ENCODE measurements at places on chromosomes 12 and 14.

DNA sequence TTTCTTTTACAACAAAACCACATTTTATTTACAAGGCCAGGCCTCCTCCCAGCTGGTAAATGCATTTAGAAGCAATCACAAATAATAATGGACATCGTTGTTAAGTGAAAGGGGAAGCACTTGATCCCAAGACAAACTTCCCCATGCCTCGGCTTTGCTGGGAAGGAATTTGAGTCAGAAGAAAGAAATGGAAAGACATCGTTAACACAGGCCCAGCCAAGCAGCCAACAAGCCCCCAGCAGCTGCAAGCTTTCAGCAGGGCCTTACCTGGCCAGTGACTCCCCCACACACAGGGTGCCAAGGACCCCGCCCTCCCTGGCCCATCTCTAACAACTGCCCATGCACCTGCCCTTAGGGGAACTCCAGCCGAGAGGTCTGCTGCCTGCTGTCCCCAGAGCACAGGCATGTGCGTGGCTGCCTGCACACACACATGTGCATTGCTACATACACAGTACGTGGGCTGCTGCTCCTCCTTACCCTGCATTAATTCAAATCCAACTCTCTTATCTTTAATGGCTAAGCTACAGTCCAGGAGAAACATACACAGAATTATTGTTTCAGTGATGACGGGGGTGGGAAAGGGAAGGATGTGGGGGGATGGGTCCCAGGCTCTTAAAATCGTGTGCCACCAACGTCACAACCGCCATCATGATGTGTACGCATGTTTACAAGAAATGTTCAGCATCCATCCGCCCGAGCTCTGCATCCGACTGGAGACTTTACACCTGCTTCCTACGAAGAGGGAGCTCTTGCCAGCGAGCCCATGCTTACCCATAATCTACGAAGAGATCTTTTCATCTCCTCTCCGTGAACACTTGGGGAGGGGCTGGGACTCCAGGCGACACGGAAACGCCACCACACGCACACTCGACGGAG lies 9.8 kb downstream of the BCL11B start:
- no peak for DNase-seq

GRCh38 chr12:15982921-15983320 lies 71.8 kb downstream of the DERA start:
- DNase-seq = no peak

GRCh38 chr12:110223777-110224378 lies 57.2 kb upstream of the ATP2A2 start:
- no peak for DNase-seq

DNA sequence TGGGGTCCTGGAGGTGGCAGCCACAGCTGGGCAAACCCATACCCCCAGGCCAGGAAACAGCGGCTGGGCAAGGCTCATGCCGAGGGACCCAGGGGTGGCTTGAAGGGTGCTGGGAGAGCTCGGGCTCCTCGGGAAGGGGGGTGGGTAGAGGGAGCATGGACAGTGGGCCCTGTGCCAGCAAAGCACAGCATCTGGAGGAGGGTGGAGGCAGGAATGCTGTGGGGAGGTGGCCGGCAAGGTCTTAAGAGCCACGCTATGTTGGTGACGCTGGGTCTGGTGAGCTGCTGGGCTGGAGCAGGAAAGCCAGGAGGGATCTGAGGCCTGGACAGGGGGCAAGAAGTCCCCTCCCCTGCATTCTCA lies 48.2 kb upstream of the DLK1 start:
- no peak for DNase-seq

DNA sequence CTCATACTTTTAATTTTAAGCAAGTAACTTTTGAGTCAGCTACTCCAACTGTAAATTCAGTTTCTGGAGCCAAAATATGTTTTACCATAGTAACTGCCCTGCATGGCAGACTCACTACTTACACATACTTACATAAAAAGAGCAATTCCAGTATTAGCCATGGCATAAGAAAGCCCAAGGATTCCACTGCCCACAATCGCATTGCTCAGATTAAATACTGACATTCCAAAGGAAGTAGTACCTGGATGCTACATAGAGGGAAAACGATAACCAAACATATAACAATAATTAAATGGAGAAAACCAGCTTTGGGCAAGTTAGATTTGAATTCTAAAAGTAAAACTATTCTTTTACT lies 2.2 kb downstream of the SLC38A2 start:
- DNase-seq = no peak

GRCh38 chr14:105090493-105091053 lies 25.3 kb upstream of the GPR132 start:
- DNase-seq = peak; percentile 74

GRCh38 chr12:116142936-116143898 lies 134.3 kb downstream of the MED13L start:
- DNase-seq = peak; percentile 67

DNA sequence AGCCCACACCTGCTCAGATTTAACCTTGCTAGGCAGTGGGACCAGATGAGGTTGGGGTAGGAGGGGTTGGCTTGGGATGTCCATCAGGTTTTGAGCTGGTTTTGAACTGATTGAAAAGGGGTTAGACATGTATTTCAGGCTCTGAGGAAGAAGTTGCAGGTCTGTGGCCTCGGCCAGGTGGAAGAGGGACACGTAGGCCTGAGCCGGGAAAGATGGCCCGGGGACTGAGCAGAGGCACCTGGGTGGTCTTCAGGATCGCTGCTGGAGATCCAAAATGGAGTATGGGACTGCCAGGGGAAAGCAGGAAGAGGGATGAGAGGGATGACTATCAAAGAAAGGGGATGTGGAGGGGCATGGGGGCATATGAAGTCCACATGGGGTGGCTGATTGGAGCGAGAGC lies 7.6 kb downstream of the NYNRIN start:
- no peak for DNase-seq

- DNase-seq = no peak
These were observed 10.4 kb upstream of the ITPK1 start for GRCh38 chr14:93126111-93126510.

GRCh38 chr14:56580221-56580711 lies 668 bp downstream of the TMEM260 start:
- DNase-seq = no peak

DNA sequence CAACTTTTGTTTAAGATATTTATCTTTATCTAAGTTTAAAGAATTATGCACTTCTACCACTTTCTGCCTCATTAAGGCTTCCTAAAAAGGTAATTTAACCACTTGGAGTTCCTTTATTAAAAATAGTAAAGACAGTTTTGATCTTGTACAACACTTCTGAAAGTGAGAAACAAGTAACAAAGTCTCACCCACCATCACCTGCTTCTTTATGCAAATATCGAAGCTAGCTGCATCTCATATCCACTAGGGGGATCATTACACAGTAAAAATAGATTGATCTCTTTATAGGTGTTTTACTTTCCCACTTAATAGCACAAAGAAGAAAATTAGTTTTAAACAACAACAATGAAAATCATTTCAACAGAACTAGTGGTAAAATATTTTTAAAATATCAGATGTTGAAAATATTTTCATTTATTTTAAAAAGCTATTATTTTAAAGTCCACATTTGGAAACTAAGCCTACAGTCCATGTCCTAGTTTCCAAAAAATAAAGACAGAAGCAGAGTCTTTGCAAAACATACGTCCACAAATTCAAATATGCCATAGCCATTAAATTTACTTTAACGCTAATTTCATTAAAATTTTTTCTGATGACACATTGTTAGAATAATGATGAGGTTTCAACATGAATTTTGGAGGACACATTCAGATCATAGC lies 160.0 kb upstream of the SOX5 start:
- DNase-seq = no peak

- no peak for DNase-seq
These were observed 310.0 kb upstream of the LRIG3 start for GRCh38 chr12:59230334-59230733.

GRCh38 chr12:103331643-103332042 lies 164.1 kb downstream of the C12orf42 start:
- no peak for DNase-seq

DNA sequence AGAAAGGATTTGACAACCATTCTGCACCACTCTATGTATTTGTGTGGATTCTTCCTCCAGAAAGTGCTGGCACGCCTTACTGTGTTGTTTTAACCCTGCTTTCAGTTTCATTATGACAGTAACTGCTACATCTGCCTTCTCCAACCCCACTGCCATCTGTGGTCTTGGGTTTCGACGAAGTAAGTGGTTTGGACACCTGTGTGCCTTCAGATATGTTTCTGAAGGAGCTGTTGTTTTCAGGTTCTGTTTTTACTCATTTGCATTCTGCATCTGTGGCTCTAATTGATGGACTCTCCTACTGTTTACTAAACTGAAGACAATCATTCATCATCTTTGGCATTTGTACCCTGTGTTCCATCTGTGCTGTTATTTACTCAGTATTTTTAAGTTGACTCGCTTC lies 4.1 kb downstream of the TSHR start:
- DNase-seq = no peak

DNA sequence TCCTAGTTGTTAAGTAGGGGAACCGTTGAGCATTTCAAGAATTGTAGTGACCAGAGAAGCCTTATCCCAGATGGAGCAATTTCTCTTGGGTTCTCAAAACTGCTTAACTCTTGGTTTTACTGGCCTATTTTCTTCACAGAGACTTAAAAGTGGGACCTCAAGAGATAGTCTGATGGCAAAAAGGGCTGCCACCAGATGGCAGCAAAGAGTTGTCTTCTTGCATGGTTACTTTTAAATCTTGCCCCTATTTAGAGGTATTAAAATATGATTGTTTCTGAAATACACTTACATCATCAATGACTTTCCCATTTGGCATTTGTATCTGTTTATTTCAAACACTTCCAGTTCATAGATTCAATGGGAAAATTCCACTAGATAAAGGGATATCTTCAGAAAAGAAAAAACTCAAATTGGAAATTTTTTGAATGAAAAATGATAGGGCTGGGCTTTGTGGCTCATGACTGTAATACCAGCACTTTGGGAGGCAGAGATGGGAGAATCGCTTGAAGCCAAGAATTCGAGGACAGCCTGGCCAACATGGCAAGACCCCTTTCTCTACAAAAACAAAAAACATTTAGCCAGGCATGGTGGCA lies 69.9 kb upstream of the CNTN1 start:
- DNase-seq = no peak

GRCh38 chr12:45075587-45076282 lies 24.8 kb upstream of the DBX2 start:
- DNase-seq = no peak

- DNase-seq = peak; percentile 38
These were observed 20.2 kb upstream of the DUSP16 start for GRCh38 chr12:12582895-12583303.

- no peak for DNase-seq
These were observed 82.1 kb upstream of the CAPRIN2 start for GRCh38 chr12:30836656-30837445.

GRCh38 chr12:79566452-79567174 lies 124.2 kb downstream of the PAWR start:
- DNase-seq = no peak

- DNase-seq = peak; percentile 3
These were observed 75.2 kb upstream of the RPH3A start for GRCh38 chr12:112716099-112717093.

DNA sequence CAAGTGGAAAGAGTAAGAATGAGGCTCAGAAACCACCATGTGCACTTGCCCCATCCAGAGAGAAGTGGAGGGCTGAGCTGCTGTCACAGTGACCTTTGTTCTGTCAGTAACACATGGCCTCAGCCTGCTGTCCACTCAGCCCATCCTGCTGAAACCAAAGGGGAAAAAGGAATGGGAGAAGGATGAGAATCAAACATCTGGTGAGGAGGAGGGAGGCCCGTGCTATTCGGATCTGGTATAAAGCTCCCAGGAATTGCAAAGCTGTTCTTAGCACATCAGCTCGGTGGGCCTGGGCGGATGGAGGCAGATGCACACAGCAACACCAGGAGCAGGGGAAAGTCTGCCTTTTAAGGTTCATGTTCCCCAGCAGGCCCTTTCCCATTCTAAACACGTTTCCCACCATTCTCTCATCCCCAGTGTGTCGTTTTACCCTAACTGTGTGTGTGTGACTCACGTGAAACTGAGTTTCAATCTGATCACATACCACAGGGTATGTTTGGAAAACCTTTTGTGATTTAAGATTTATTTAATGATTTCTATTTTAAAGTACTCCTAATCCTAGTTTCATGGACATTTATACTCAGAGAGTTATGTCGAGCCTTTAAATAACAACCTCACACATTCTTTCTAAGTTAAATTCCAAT lies 36.8 kb downstream of the RTRAF start:
- no peak for DNase-seq

DNA sequence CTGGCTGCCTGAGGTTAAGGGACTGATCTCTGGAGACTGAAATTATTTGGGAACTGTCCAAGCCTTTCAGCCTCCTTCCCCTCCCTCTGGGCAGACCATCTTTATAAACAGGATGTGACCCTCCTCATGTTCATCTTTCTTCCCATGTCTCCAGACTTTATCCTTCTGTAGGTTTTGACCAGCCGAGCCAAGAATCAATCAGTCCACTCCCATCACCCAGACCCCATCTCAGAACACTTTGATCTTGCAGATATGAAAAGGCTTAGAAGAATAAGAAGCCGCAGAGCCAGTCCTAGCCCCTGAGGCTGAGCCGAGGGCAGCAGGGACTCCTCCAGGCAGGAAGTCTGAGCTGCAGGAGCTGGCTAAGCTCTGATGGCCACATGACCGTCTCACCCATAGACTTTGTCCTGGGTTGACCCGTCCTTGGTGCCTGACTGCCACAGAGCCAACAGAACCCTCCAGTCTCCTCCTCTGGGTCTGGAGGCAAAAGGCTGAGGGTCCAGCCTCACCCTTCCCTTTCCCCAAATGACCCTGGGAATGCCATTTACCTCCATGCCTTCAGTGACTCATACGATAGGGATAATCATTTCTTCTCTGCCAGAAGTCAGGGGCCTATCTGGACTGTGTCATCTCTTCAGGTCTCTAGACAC lies 1.6 kb downstream of the KRT71 start:
- DNase-seq = no peak

GRCh38 chr14:53848854-53849253 lies 107.8 kb downstream of the BMP4 start:
- no peak for DNase-seq

GRCh38 chr14:95442016-95442632 lies 74.3 kb downstream of the SYNE3 start:
- no peak for DNase-seq

DNA sequence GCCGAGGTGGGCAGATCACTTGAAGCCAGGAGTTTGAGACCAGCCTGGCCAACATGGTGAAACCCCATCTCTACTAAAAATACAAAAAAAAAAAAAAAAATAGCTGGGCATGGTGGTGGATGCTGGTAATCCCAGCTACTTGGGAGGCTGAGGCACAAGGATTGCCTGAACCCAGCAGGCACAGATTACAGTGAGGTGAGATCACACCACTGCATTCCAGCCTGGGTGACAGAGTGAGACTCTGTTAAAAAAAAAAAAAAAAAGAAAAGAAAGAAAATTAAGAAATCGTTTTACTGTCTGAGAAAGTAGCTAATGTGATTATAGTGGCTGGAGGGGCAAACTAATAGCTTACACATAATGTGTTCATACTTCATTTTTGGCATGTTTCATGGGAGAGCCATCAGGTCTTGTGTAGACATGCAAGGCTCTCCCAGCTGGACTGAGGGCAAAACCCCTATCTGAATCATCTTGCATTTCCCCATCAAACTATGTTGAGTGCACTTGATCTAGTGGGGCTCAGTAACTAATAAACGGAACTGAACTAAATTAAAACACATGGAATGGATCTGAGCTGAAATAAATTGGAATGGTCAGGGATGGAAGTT lies 16.2 kb downstream of the KIF21A start:
- no peak for DNase-seq

GRCh38 chr14:74347795-74348100 lies 523 bp upstream of the VRTN start:
- DNase-seq = no peak

GRCh38 chr14:76771437-76771980 lies 10.2 kb downstream of the VASH1 start:
- DNase-seq = no peak

Data from HTR-8/SVneo (cell line).